ENCODE measurements at places on chromosomes 2 and 18.

DNA sequence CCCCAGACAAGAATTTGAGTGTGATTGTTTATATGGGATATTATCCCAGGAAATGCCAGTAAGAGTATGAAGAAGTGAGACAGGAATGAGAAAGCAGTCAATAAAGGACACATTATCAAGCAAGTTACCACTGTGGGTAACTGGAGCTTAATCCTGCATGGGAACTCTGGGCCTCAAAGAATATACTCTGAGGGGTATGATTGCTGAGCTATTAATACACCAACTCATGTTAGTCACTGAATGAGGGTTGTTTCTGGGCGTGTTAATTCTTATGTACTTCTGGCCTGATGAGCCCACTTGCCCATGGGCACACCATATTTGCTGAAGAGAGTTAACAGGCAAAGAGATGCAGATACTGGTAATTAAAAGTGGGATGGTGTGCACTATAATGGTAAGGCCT lies 26.6 kb upstream of the PAIP2B start:
- DNase-seq, result no peak

DNA sequence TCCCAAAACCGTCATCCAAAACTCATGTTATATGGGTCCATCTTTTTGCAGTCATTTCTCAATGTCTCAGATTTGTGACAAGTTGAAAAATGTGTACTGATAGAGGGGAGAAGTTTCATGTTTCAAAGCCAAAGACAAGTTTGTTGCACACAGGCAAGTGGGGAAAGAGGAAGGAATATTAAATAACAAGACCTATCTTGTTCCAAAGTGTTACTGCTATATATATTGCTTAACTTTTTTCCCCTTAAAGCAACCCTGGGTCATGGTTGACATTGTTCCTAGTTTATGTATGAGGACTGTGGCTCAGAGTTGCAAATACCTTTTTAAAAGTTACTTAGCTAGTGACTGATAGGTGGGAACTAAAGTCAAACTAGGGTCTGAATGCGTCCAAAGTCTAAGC lies 1.7 kb downstream of the ITGA4 start:
- peak; percentile 7 for DNase-seq

DNA sequence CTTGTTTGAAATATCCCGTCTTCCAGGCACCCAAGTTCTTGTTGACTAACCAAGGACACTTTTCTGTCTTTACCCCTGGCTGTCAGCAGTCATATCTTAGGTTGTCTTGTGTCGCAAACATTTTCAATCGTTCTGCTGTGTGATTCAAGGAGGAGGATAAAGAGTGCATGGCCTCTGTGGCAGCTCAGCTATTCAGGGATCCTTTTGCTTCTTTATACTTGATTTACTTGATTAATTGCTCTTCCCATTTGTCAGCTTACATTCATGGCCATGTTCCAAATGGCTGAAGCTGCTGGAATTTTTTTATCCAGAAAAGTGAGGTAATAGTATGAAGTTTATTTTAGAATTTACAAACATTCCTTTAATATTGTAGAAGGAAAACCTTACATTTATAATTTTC lies 97.3 kb upstream of the FZD5 start:
- no peak for DNase-seq

- no peak for DNase-seq
Measured at GRCh38 chr2:19739256-19739655, 162.5 kb downstream of the TTC32 start.

DNA sequence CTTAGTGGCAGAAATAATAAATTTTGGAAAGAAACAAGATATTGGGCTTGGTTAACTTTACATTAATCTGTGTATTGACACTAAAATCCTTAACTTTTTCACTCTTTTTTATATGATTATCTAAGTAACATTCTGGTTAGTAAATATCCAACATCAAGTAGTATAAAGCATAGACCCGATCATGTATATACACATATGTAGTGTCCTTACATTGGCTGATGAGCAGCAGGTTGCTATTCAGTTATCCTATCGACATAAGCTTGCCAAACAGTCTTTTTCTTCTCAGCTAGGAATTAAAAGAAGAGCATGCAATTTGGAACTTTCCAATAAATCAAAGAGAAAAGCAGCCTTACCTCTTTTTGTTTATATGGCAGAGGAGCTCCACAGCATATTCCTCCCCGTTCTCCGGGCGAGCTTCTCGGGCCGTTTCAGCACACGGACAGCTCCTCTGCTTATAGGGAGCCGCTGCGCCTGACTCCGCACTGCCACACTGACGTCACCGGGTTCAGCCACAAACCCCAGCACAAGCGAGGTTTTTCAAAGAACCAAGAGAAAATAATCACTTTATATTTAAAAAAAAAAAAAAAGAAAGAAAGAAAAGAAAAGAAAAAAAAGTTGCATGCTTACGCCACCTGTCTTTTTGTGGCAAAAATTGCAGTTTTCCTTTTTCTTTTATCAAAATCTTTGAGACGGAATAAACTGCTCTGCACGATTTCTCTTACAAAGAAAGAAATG lies at the start of gene SCG2:
TSS of gene SCG2 (minus strand) at position 430 of the 735 bp plus-strand sequence. CDS start 3,079 bp downstream, outside the sequence.
- no peak for DNase-seq

GRCh38 chr18:77079954-77080682 lies 52.5 kb downstream of the MBP start:
- no peak for DNase-seq

GRCh38 chr18:50814395-50814794 lies 5.4 kb downstream of the MRO start:
- DNase-seq, result no peak

DNA sequence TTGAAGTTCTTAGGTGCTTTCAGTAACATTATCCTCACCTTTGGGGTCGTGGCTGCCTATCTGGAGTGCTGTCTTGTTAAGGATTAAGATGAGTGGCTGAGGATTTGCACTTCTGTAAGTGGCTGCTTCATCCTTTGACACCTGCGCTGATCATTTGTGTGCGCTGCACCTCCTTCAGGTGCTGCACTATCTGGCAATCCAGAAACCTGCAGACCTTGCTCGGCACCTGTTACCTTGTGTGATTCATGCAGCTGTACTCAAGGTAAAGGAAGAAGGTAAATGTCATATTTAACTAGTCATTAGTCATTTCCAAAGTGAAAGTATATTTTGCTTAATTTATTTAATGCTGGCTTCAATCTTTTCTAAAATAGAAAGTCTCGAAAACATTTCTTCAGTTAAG lies 110.3 kb downstream of the RAB3GAP1 start:
- peak; percentile 54 for DNase-seq

GRCh38 chr2:28150236-28150915 lies 242.3 kb upstream of the FOSL2 start:
- DNase-seq, result no peak

GRCh38 chr2:70089220-70089982 lies 2.1 kb downstream of the PCBP1 start:
- DNase-seq, result no peak

DNA sequence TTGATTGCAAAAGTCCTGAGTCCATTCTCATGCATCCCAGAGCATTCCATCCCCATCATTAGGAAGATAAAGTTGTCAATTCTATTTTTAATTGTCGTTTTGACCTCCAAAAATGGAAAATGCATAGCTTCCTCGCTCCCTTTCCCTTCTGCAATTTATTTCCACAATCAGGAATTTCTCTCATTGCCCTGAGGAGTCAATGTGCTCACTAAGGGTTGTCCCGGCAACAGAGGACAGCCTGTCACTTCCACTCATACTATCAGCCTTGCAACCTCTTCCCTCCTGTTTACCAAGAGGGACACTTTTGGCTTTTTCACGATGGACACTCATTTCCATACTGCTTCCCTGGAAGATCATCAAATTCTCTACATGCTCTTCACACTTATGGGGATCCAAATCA lies 164.8 kb downstream of the MYO5B start:
- DNase-seq, result no peak

DNA sequence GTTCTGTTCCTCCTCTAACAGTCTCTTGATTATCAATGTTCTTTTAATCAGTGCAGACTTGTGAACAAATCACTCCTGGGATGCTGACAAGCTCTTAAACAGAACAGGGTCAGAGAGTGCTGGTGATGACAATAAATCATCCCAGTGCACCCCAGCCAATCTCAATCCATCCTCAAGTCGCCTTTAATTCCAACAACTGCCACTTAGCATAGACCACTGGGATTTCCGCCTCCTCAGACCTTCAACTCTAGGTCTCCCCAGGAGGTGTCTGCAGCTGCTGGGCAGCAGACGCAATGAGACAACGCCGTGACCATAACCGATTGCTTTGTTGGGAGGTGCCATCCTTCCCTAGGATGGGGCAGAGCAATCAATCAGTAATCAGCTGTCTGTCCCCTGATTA lies 184.2 kb upstream of the ACAA2 start:
- DNase-seq, result no peak

DNA sequence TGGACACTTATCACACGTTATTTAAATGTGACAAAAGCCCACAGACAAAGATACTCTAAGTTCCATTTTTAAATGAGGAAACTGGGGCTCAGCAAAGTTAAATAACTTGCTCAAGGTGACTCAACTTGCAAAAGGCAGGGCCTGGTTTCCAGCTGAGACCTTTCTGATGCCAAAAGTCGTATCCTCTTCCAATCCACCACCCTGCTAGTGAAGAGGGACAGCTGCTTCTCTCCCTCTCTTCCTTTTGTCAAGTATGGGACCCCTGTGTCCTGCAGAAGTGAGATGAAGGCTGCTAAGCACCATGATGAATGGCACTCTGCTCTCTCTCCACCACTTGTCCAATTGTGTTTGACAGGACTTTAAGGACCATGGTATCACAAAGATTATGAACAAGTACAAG lies 140.9 kb downstream of the DYM start:
- DNase-seq, result no peak

- DNase-seq, result no peak
Measured at GRCh38 chr18:63255435-63255834, 64.1 kb downstream of the BCL2 start.

DNA sequence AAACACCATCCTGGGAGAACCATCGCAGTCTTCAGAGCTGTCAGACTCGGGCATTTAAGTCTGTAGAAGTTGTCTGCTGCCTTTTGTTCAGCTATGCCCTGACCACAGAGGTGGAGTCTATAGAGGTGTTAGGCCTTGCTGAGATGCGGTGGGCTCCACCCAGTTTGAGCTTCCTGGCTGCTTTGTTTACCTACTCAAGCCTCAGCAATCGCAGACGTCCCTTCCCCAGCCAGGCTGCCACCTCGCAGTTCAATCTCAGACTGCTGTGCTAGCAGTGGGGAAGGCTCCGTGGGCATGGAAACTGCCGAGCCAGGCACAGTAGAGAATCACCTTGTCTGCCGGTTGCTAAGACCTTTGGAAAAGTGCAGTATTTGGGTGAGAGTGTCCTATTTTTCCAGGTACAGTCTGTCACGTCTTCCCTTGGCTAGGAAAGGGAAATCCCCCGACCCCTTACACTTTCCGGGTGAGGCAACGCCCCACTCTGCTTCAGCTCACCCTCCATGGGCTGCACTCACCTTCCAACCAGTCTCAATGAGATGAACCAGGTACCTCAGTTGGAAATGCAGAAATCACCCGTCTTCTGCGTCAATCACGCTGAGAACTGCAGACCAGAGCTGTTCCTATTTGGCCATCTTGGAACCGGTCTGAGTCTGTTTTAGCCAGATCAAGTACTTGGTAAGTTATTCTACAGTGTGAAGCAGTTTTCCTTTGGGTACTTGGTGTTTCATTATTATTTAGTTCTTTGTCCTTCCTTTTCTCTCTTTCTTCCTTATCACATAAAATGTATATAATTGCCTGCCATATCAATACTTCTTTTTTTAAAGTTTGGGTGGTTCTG lies 71.5 kb downstream of the CDC42EP3 start:
- no peak for DNase-seq

GRCh38 chr2:126304154-126304553 lies 351.8 kb upstream of the GYPC start:
- DNase-seq, result no peak

DNA sequence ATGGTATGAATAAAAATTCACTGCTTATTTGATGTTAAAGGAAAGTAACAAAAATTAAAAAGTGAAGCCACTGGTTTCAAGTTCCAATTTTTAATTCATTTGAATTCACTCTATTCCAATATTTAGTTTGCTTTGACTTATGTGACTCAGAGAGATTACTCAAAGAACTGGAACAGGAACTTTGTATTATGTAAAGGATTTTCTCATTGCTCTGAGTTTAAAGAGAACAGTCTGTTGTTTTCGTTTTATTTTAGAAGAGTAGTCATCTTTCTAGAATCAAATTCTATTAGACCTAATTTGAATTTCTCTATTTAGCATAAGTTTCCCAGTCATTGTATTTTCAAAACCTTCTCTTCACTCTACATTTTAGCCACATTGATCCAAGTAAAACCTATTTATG lies 300.1 kb upstream of the SLC8A1 start:
- DNase-seq, result no peak

DNA sequence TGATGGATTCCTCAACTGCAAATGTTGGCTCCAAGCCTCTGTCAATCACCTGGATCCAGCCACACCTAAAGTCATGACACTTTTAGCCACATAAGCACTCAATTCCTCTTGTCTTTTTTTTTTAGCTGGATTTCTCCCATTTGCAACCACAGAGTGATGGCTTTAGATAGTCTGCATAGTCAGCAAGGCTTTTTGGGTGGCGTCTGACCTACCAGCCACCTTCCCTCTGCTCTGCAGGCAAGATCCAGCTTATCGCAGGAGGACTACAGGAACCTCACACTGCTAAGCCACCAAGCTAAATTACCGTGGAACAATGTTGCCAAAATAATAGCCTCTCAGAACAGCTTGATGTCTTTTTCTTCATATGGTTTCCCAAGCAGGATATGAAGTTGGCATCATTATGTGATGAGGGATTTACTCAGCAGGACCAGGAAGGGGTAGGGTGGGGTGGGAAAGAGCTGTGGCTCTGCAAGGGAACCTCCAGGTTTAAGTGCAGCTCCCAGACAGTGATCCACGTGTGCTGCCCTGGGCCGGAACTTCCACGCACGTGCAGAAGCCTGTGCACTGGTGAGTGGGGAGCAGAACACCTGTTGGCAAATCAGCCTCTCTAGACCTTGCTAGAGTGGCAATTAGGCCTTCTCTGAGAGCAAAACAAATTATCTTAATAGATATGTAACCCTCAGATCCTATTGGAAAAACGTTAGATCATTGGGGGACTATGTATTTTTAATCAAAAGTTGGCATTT lies 170.6 kb upstream of the NCK2 start:
- DNase-seq, result no peak

- DNase-seq, result no peak
Measured at GRCh38 chr2:55232863-55233657, 572 bp downstream of the RPS27A start.

All from NCI-H524 (cell line).